Globus pallidus (tissue), 1 donor: ENCODE measurements at places on chromosomes 12 and 14.

GRCh38 chr12:62128175-62128975 is 131.8 kb upstream of the USP15 start:
- DNase-seq = no peak

GRCh38 chr14:25252793-25253192 is 202.8 kb upstream of the STXBP6 start:
- no peak for DNase-seq

DNA sequence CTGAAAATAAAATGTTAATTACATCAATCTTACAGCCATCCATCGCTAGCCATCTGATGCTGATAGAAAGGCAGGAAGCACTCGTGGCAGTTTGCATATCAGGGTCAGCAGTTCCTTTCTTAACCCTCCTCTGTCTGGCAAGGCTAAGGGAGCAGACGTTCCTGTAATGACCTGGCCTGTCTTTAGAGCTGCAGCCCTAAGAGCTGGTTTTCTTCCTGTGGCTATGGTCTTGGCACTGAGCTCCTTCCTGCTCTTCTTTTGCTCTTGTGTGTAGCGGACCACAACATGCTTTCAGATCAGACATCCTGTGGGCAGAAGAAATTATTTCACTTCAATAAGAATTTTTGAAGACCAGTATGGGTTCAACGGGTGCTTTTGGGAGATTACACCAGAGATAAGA is 170.4 kb downstream of the DAD1 start:
- DNase-seq = no peak

- no peak for DNase-seq
These were observed 9.7 kb downstream of the GLRX5 start for GRCh38 chr14:95544588-95544987.

DNA sequence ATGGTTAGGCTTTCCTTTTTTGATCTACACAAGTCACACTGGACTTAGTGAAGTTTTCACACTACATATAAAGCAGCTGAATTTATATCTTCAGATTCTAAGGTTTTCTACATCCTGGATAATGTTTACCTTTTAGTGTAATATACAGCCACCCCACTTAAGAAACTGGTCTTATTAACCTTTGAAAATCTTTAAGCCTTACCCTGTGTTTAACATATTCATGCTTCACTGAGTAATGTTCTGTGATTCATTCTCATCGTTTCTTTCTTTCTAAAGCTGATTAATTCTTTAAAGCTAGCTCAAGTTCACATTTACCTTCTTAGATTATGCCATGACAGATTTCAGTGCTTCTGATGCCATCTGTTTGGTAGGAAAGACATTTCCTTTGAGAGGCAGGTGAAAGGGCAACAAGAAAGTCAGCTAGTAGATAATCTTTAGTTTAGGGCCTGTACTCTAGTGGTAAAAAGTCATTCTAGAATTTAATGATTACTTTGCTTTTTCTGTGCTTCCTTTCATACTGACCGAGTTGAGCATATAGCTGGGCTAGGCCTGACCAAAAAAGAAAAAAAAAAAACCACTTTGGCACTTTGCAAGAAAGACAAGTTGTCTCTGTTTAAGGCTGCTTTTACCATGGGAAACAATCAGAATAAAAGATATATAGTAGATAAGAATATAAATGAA is 690.9 kb upstream of the FBXO33 start:
- no peak for DNase-seq

DNA sequence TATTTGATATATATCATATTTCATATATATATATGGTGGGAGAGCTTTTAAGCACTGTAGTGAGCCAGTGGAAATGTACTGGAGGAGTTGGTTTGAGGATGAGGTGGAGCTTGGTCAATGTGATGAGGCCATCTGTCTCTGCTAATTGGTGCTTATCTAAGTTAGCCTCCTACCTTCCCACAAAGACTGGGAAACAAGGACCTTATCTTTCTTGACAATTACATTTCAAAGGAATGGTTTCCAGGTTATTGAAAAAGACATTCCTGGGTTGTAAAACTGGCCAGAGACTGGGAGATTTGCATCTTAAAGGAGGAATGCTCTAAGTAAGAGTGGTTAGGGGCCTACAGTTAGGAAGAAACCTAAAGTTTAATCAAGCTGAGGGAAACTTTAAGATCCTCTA is 212.8 kb upstream of the SYT1 start:
- no peak for DNase-seq

DNA sequence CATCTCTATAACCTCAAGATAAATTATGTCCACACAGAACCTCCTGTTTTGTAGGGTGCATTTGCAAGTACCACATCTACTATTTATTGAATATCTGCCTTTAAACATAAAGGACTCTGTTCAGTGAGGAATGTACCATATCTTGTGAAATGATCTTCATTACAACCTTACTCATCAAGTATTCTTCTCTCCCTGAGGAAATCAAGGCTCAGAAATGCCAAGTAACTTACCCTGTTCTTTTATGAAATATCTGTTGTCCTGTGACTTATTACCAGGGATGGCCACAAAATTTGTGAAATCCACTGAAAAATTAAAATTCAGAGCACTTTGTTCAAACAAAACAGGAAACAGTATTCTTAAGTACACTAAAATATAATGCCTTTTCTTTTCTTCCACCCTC is 366.7 kb downstream of the GALC start:
- no peak for DNase-seq

DNA sequence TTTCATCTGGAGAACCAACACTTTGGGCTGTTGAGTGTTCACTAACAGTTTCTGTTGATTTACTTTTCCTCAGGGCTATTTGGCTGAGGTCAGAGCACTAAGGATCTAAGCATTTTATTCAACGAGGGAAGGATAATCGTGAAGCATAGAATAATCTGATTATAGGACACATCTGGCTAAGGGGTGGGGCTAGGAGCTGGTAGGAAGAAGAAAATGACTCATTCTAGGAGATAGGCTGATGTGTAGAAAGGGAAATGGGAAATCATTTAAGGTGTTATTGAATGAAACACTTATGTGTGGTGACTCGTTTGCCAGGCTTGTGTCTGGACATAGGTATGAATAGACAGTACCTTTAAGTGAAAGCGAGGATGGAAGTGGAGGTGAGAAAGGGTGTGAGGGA is 167.2 kb downstream of the ETNK1 start:
- no peak for DNase-seq

DNA sequence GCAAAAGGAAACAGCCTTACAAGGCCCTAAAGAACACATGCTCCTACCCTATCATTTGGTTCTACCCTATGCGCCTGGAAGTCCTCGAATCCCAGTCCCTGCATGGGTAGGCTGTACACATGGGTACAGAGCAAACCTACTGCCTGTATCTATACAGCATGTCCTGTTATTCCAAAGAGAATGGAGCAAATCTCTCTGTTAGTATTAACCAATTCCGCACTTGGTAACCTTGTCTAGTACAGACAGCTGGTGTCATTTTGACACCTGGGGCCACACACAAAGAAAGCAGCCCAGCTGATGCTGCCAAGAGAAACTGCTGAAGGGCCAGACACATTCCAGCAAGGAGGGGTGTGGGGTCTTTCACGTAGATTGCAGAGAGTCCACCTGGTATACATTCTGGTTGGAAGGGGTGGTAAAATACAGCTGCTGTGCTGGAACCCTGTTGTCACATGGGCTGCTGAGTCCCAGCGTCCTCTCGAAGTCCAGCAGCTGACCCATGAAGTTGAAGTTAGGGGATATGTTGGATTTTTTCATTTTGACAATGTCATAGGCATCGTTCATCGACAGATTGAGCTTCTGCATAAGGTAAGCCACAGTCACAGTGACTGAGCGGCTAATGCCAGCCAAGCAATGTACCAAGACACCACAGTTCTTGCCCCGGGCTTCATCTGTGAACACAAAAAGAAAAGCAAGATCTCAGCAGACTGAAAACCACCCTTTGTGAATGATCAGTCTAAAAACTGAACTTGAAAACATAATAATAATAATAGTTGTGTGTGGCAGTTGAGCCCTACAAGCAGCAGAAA is 3.2 kb downstream of the DUSP6 start:
- no peak for DNase-seq

- DNase-seq = no peak
These were observed 19.4 kb downstream of the EVL start for GRCh38 chr14:100084591-100084990.

- DNase-seq = no peak
These were observed 119.2 kb downstream of the TMTC2 start for GRCh38 chr12:82805812-82806497.

DNA sequence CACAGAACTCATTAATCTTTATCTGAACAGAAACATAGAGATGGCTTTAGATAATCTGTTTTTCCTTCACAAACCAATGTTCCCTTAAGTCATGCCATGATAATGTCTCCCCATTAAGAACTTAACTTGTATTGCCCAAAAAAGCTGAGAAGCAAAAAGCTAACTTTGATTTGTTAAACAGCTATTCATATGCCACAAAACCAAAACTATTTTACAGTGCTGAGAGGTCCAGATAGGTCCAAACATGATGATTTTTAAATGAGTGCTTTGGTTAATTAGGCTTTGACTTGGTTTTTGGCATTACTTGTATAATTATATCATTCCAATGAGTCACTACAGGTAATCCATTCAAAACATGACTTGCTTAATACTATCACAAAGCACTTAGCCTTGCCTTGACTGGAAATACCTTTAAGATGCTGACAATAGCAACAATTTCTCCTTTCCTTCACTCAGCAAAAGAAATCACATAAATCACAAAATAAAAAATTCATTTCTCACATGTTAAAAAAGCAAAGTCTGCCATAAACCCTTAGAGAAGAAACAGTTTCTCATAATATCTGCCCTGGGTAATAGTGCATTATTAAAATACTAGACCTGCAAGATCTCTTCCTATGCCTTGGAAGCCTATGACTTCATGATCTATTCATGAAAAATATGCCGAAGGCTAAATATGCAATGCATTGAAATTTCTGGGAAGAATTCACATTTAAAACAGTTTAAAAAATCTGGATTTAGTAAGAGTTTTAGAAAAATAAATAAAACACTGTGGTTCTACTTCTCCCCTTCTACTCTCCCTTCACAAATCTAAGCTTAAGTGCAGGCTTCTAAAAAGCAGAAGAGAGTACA is 52.0 kb upstream of the SAV1 start:
- DNase-seq = no peak

GRCh38 chr14:69378274-69378673 is 19.8 kb downstream of the ERH start:
- DNase-seq = no peak

GRCh38 chr12:3249081-3249800 is 172.1 kb downstream of the TSPAN9 start:
- DNase-seq = no peak

DNA sequence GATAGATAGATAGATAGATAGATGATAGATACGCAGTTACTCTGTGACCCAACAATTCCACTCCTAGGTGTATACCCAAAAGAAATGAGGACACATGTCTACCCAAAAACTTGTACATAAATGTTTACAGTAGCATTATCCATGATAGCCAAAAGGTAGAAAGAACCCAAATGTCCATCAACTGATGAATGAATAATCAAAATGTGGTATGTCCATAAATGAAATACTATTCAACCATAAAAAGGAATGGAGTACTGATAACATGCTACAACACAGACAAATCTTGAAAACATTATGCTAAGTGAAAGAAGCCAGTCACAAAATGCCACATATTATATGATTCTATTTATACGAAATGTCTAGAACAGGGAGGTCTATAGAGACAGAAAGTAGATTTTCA is 36.1 kb upstream of the LRP6 start:
- DNase-seq = no peak

DNA sequence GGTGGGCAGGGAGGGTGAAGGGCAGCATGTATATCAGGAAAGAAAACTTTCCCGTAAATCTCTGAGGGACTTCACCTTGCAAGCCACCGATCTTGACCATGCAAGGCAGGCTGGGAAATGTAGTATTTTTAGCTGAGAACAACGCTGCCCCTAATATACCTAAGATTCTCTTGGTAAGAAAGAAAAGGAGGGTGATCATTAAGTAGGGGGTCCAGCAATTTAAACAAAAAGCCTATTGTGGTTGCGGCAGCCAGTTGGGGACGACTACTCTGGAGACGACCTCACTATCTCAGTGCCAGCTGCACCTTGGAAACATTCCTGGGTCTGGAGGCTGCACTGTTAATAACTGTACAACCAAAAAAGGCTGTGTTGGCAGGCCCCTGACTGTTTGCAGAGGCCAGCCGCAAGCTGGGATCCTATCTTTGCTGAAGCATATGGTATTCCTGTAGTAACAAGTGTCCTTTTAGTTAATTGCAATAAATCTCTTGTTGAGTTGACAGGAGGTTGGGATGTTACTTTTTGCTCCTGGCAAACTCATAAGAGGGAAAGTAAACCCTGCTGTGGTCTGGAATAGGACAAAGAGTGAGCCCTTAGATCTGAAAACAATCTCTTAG is 6.4 kb downstream of the APOLD1 start:
- DNase-seq = no peak

- peak; percentile 50 for DNase-seq
These were observed 126.7 kb upstream of the CCDC196 start for GRCh38 chr14:66359500-66359899.

DNA sequence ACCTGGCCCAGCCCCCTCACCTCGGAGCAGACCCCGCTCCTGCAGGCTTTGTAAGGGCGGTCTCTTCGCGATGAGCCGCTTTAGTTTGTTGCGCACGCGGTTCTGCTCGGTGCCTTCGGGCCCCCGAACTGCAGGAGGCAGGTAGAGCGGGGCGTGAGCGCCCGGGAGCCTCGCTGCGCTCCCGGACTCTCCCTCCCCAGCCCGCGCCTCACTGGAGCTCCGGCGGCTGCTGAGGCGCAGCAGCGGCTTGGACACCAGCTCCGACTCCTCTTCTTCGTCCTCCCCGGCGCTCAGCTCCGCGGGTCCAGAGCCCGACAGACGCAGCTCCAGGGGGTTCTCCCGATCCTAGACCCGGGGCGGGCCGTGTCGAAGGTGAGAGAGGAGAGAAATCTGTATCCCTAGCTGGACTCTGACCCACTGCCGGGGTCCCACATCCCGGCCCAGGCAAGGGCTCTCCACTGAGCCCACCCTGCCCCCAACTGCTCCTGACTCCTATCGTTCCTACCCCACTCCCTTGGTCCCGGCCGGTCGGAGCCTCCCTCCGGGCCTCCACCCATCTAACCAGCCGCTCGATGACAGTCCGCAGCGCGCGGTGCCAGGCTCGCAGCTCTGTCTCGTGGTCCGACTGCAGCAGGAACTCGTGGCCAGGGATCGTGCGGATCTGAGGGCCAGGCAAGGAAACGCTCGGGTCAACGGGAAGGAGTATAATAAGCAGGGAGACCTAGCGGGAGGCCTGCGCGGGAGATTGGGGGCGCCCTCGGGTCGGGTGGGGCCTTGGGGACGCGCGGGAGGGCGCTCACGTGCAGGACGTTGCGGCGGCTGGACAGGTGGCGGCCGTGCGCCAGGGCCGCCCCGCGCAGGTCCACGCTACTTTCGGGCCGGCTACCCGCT is 4.2 kb downstream of the ARHGAP9 start:
- no peak for DNase-seq

DNA sequence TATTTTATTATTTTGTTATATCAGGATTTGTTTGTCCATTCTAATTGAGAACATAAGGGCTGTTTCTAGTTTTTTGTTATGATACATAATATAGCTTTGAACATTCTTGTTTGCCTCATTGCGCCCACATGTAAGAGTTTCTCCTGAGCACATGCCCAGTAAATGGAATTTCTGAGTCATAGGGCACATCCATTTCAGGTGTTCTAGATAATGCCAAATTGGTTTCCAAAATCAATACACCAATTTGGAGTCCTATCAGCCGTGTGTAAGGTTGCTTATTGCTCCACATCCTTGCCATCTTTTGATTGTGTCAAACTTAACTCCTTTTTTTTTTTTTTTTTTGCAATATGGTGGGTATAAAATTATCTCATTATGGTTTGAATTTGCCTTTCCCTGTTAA is 97.9 kb upstream of the RESF1 start:
- no peak for DNase-seq

- no peak for DNase-seq
These were observed 380.1 kb downstream of the ZFP36L1 start for GRCh38 chr14:68412505-68413465.

GRCh38 chr12:6163416-6164060 is 36.7 kb upstream of the CD9 start:
- no peak for DNase-seq
